Stimulated activated naive CD8-positive, alpha-beta T cell treated with anti-CD3 and anti-CD28 coated beads, Interleukin-15, Interleukin-2, amounts not matched to agents 100 U/mL and 50 U/mL, for 24 hours (primary cell): ENCODE measurements at places on chromosomes 4 and X.

DNA sequence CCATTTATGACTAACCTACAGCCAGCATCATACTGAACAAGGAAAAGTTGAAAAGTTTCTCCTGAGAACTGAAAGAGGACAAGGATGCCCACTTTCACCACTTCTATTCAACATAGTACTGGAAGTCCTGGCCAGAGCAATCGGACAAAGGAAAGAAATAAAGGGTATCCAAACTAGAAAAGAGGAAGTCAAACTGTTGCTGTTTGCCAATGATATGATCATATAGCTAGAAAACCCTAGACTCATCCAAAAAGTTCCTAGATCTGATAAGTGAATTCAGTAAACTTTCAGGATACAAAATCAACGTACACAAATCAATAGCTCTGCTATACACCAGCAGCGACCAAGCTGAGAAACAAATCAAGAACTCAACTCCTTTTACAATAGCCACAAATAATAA lies 64.5 kb downstream of the CENPC start:
- no peak for DNase-seq

GRCh38 chrX:132728296-132728695 lies 230.1 kb downstream of the HS6ST2 start:
- DNase-seq, result no peak

DNA sequence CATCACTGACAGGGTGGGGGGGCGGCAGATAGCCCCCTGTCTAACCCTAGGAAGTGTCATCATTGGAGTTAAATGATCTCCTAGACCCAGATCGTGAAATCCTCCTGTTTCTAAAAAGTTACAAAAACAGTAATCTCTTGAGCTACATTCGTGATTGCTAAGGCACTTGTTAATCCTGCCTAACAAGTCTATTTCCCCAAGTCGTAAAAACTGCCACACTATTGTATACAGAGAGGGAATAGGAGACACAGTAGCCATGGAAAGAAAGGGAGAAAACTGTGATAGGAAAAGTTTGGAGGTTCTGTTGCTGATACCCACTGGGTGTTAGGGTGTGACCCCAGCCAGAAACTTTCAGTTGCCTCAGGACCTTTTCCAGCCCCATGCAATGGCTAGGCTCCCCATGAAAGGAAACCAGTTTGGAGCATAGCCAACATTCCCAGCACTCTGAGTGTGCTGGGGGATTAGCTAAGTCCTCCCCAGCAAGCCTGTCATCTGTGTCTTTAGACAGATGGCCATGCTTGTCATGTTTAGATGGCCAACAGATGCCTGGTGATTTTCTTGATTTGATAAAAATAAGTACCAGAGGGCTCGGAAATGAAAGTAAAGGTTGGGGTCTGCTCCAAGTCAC lies 63.3 kb upstream of the ANXA10 start:
- no peak for DNase-seq

GRCh38 chrX:8183346-8183745 lies 12.3 kb upstream of the VCX2 start:
- DNase-seq, result no peak

- no peak for DNase-seq
Measured at GRCh38 chr4:38804654-38805295, at the start of gene TLR1. Gene TLR1 (minus strand): TSS chr4:38804791. CDS start chr4:38798831, 5,960 bp downstream.

GRCh38 chr4:69999420-69999819 lies 3.7 kb downstream of the STATH start:
- DNase-seq, result no peak

GRCh38 chr4:153036931-153037482 lies 100.9 kb downstream of the FHDC1 start:
- no peak for DNase-seq

- DNase-seq, result no peak
Measured at GRCh38 chr4:125739760-125740159, 425.0 kb downstream of the FAT4 start.

GRCh38 chr4:108544481-108544880 lies 75.9 kb upstream of the RPL34 start:
- DNase-seq, result no peak

DNA sequence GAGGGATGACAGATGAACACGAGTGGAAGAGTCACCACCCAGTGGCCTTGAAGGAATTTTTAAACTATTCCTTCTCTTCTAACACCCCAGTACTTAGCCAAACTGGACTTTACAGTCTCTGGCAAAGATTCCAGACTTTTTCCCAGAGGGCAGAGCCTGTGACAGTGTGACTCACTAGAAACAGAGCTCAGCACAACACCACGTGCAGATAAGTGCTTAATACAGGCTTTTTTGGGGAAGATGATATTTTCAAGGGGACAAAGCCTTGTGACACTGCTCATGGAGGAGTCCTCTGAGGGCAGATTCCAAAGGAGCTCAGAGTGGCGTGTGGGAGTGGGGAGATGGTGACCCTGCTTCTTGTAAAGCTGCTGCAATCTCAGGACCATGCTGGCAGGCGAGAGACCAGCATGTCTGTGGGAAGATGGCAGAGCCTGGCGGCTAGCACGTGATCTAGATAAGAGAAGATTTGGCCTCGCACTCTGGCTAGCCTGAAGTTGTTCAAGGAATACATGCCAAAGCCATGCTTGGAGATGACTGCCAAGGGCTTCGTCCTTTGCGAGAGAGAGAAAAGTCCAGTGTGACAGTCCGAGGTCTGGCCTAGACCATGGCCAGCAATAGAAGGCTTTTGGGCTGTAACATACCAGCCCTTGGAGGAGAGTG lies 2.4 kb downstream of the RAB33A start:
- no peak for DNase-seq

DNA sequence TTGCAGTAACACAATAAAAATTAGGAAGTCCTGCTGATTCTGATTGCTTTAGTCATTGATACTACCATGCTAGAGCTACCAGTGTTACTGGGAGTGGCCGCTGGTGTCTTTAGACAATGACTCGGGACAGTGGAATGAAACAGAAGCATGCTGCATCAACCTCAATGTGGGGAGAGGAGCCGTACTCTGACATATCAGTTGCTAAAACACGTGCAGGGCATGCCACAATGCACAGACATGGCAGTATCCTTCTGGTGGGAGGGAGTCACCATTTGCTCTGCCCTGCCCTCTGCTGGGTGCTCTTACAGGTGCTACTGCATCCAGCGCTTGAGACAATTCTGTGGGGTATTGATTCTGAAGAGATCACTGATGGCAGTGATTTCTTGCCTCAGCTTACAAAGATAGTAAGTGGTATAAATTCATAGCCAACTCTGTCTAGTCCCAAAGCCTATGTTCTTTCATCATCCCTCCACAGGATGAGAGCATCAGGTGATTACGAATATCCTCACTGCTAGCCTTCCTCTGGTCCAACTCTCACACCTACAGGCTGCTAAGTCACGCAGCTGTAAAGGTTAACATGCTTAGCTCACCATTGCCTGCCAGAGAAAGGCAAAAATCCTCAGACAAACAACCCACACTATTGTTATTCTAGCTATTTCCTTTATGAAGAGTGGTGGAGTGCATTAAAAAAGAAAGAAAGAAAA lies 43.7 kb downstream of the NSG1 start:
- peak; percentile 63 for DNase-seq

DNA sequence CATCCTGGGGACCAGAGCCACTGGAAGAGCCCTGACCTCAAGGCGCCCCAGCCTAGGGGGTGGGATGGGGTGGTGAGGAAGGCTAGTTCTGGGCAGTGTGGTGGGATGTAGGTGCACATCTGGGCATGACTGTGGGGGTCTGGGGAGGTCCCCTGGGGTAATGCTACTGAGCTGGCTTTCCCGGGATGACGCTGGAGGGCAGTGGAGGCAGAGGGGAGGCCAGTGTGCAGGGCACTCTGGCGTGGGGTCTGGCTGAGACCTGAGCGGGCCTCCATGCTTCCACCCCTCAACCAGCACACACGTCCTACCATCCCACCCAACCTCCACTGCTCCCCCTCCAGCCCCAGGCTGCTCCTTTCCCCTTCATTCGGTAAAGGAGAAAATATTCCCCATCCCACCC lies 4.8 kb upstream of the SH3BP2 start:
- DNase-seq, result no peak

DNA sequence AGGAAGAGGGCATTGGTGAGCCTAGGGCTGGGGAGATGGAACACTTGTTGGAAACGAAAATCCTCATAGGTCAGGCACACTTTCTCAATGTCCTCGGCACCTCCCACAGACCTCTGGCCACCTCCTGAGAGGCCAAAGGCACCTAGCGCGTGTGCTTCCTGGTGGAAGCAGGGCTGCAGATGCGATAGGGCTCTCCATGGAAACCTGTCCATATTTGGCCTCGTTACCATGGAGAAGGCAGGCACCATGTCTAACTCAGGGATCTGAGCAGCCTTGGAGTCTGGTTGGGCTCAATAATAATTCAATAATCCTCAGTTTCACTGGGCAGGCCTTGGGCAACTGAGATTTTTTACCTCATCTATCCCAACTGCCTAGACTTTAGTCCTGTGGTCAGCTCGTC lies 58.3 kb downstream of the RAI2 start:
- no peak for DNase-seq

GRCh38 chr4:1035510-1035909 lies 24.1 kb downstream of the FGFRL1 start:
- DNase-seq, result no peak

- no peak for DNase-seq
Measured at GRCh38 chrX:101377547-101377946, 8.4 kb downstream of the BTK start.

DNA sequence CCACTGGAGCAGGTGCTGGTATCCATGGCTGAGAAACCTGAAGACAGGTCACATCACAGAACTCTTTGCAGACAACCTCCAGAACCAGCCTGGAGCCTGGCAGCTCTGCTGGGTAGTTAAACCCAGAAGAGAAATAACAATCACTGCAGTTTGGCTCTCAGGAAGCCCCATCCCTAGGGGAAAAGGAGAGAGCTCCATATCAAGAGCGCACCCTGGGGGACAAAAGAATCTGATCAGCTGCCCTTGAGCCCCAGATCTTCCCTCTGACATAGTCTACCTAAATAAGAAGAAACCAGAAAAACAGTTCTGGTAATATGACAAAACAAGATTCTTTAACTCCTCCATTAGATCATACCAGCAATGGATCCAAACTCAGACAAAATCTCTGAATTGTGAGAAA lies 823.2 kb upstream of the FRG1 start:
- no peak for DNase-seq

GRCh38 chrX:133923113-133923512 lies 62.3 kb downstream of the GPC3 start:
- no peak for DNase-seq
